ENCODE measurements at places on chromosomes 4 and X.

- no peak for DNase-seq
These were observed 291.3 kb upstream of the LDB2 start for GRCh38 chr4:17189759-17190158.

DNA sequence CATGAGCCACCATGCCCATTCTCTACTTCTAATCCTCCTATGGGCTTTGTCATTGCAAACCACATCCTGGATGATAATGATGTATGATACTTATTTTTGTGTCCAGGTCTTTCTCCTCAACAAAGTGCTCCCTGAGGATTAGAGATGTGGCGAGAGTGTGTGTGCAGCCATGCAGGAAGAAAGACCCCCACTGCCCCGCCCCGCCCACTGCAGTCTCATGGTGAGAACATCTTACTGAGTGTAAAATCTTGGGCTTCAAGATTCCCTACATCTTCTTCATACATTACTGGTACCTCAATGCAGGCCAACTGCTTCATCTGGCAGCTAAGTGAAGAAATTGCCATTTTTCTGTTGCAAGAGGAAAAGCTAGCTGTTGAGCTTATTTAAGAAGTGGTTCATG, 25.9 kb upstream of the MAP3K15 start:
- no peak for DNase-seq

DNA sequence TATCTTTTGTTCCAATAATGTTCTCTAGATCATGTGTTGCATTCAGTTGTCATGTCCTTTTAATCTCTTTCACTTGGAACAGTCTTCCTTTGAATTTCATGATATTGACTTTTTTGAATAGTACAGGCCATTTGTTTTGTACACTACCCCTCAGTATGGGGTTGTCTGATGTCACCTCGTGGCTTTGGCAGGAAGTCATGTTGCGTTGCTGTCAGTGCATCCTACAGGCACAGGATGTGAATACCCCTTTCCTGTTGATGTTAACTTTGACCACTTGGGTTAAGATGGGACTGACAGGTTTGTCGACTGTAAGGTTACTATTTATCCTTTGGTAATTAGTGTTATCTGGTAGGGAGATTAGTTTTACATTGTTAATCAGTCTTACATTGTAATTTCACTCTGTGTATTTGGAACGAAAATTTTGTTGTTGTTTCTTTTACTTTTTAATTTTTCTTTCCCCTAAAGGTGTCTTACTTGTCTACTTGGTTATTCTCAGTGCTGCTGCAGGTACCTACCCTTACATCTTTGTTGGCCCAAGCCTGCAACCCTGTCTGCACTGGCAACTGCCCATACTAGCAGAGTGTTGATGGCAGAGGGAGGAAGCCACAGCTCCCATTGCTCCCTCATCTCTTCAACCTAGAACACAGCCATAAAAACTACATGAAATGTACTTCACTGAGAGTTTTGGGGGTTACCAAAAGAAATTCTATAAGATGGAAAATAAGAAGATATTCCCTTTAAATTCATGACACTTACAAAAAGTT, 14.7 kb upstream of the ATP8A1 start:
- DNase-seq = peak; percentile 57

DNA sequence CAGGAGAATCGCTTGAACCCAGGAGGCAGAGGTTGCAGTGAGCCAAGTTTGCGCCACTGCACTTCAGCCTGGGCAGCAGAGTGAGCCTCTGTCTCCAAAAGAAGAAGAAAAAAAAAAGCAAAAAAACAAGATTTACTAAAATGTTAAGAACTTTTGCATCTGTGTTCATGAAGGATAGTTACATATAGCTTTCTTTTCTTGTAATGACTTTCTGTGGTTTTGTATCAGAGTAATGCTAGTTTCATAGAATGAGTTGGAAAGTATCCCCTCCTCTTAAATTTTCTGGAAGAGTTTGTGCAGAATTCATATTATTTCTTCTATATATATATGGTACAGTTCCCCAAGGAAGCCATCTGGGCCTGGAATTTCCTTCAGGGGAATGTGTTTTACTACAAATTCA, 17.0 kb upstream of the GRIPAP1 start:
- no peak for DNase-seq

GRCh38 chrX:105645667-105646357, 176.5 kb upstream of the NRK start:
- no peak for DNase-seq

DNA sequence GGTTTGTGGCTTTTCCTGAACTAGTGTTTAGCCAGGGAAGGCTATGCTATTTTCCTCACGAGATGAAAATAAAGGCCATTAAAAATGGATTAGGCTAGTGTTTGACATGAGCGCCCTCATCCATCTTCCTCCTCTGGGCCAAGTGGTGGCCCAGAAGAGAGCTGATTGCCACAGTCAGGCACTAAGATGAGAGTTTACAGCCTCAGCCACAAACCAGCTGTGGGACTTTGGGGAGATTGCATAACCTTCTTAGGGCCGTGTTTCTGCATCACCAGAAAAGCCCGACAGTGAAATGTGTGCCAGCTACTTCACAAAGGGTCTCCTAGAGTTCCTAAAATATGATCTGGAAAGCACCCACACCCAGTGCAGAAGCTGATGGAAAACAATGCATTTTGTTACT, 42.3 kb upstream of the LNX1 start:
- no peak for DNase-seq

DNA sequence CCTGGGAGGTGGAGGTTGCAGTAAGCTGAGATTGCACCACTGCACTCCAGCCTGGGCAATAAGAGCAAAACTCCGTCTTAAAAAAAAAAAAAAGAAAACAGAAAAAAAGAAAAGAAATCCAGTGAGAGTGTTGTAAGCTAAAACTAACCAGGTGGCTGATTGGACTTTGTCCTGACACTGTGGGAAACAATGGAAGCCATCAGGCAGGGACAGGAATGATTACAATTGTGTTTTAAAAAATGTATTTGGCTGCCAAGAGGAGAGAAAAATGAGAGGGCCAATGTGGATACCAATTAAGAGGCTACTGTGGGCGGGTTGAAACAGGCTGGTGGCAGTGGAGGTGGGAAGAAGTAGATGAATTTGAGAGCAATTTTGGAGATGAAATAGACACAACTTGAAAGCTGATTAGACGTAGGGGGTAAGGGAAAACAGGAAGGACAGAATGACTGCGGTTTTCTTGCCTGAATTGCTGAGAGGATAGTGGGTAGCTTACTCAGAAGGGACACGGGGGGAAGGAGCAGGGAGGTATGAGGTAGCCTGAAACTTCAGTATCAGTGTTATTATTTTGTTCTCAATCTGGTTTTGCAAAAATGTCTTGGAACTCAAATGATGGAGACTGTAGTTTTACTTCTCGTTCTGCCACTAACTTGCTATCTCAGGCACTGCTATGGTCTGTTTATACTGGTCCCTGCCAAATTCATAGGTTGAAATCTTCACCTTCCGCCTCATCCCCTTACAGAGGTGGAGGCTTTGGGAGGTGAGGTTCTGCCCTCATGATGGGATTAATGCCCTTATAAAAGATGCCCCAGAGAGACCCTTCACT, 45.6 kb upstream of the CHRNA9 start:
- peak; percentile 54 for DNase-seq

DNA sequence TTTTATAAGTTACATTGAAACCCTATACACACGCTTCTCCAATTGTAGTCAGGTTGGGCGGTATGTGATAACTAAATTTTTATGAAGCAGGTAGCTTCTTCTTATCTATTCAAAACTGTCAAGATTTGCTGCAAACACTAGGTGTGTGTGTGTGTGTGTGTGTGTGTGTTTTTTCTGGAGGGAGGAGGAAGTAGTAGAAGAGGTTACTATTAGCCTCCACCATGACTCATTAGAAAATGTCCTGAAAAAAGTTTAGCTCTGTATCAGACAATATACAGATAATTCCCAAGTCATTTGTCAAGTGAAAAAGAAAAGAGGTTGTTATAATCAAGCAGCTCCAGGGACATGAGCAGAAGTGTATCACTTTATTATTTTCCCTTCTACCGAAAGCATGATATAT, 33.9 kb downstream of the PCDH7 start:
- DNase-seq = no peak

DNA sequence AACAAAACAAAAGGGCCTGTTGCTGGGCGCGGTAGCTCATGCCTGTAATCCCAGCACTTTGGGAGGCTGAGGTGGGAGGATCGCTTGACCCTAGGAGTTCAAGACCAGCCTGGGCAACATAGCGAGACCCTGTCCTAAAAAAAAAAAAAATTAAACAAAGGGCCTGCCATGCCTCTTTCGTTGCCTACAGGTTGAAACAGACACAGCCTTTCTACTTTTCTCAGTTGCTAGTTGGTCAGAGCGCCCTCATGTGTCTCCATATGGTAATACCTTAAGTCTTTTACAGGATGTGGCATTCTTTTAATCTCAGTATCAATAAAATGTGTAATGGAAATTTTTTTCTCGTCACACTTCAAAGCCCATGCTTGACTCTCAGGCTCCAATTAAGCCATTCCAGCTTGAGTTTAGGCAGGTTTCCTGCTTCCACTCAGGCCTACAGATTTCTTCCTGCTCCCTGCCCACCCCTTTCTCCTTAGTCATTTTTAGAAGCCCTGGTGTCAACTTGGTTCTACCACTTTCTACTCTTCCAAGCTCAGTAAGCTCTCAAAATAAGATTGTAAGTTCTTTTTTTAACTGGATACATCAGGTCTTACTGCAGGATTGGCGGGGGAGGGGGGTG, 4.6 kb upstream of the SOWAHD start:
- peak; percentile 40 for DNase-seq

DNA sequence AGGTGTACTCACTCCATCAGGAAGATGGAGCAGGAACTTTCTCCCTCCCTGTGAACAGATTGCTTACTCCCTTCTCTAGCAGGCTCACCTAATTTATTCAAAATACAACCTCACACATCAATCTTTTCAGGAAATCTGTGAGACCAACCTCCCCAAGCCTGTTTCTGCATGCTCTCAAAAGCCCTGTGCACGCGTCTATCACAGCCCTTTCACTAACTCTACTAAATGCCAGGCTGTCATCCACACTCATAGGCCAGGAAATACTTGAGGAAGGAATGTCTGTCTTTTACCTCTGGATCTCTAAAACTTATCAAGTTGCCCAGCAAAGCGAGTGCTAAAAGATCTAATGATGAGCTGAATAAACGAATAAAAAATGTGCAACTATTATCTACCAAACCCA, 11.2 kb downstream of the CAMK2D start:
- no peak for DNase-seq

GRCh38 chr4:152068866-152069265, 308.1 kb upstream of the GATB start:
- no peak for DNase-seq

DNA sequence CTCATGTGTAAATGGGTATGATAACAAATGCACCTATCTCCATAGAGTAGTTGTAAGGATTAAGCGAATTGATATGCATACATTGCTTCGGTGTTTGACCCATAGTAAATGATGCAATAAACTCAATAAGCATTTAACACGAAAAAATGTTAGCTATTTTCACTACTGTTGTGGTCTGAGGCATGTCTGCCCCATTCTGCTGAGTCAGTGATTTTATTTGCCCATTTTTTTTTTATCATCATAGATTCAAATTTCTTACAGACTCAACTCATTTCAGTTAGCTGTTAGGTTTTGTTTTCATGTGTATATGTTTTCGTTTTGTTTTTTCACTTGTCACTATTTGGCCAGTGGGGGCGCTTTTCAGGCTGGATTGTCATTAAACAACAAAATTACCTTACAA, 27.8 kb upstream of the ARHGEF9 start:
- DNase-seq = no peak

GRCh38 chrX:100409610-100410590, at the start of gene PCDH19:
Gene PCDH19, minus strand, starts transcription at chrX:100410273. Its CDS starts 1,676 bp downstream, at chrX:100408597.
- peak; percentile 61 for DNase-seq

- no peak for DNase-seq
These were observed 691.0 kb downstream of the GRID2 start for GRCh38 chr4:92994727-92995126.

- no peak for DNase-seq
These were observed 3.9 kb downstream of the TFDP3 start for GRCh38 chrX:133214301-133214700.

DNA sequence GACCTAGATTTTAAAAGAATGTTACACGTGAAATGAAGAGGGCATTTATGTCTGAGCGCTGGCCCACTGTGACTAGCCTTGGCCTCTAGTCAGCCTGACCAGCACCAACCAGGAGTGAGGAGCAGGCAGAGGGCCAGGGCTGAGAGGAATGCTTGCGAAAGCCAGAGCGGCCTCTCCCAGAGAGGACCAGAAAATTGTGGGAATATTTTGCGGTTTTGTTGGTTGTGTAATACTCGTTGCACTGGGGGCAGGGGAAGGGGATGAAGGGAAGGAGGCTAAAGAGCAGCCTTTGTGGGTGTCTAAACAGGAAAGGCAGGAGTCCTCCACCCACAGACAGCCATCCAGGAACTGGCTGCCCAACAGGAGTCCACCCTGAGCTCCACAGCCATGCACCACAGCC, 3.8 kb downstream of the GABRE start:
- no peak for DNase-seq

- DNase-seq = peak; percentile 78
These were observed 159.6 kb downstream of the TET2 start for GRCh38 chr4:105306158-105306781.

GRCh38 chr4:159079074-159079473, 23.8 kb upstream of the RAPGEF2 start:
- DNase-seq = peak; percentile 4

- no peak for DNase-seq
These were observed 161.5 kb downstream of the CPE start for GRCh38 chr4:165540206-165540830.

DNA sequence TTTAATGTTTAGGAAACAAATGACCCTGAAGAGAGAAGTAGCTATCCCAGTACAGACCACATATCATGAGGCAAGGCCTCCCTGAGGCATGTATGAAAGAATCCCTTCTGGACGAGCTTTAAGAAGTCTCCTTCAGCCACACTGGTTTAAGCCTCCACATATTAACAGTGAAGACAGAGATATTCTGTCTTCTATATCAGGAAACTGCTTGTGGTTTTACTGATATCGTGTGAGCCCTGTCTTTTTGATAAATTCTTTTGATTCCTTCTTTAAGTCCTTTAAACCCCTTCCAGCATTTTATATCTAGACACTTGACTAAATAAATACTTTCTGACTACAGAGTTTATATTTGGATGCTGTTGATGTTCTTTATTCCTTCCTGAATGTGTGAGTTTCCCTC, 45.9 kb upstream of the GPC4 start:
- DNase-seq = no peak

- peak; percentile 45 for DNase-seq
These were observed 20.4 kb upstream of the SEPSECS start for GRCh38 chr4:25180524-25181131.

DNA sequence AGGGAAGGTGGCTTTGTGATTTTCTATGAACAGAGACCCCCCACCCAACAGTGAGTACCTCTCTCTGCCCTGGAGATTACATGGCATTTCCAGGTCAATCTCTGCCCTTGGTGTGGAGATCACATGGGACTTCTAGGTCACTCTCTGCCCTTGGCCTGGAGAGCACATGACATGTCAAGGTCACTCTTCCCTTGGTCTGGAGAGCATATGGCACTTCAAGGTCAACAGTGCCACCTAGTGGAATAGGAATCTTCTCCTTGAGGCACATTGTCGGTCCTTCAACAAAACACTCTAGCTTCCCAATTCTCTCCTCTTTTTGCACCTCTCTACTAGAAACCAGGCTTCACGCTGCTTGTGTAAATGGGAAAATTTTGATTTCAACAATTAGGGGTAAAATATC, 66.2 kb upstream of the TACR3 start:
- DNase-seq = no peak

All from stimulated activated CD4-positive, alpha-beta T cell treated with anti-CD3 and anti-CD28 coated beads, Interleukin-15, amount 100 ng/mL, for 24 hours (primary cell).